Stimulated activated CD8-positive, alpha-beta memory T cell treated with anti-CD3 and anti-CD28 coated beads, Interleukin-15, amount 100 ng/mL, for 24 hours (primary cell): ENCODE measurements at places on chromosomes 11 and 22.

GRCh38 chr11:62547691-62548281 is 1.2 kb upstream of the AHNAK start:
- DNase-seq, result no peak

GRCh38 chr22:20218987-20219386 is 49.1 kb downstream of the RTN4R start:
- DNase-seq, result no peak

GRCh38 chr11:104905271-104905670 is 7.0 kb upstream of the CASP12 start:
- no peak for DNase-seq

DNA sequence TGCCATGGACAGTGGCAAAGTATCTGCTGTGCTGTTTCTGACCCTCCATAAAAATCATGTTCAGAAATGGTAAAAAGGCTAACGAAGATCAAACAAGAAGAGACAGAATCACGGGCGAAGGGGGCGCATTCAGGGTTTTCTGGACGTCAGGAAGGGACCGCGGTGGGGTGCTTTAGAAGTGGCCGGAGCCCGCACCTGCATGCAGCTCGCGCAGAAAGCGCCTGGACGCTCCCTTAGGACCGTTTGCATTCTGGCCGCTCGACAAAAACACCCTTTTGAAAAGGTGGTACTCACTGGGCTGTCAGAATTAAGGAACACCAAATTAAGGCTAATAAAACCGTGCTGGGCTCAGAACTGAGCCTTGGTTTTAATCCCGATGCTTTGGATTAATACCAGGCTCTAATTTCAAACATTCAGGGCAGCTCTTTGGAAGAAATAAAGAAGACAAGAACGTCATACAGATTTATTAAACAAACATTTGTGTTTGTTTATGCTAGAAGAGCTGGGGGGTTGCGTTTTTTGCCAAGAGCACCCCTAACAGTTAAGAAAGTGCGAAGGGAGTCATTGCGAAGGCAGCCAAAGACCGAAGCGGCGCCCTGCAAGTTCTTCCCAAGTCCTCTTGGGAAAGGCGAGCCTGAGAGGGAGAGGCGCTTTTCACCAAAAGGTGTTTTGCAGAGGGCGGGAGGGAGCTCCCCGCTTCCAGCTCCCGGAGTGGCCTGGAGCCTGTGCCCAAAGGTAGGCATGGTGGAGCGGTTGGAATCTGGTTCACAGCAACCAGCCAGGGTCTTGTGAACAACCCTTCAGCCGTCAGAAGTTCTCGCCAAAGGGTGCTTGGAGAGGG is 47.7 kb upstream of the DBX1 start:
- no peak for DNase-seq

- no peak for DNase-seq
Measured at GRCh38 chr22:37266581-37267134, 15.7 kb upstream of the CYTH4 start.
